ENCODE measurements at places on chromosomes 3 and 15.

GRCh38 chr15:62832231-62832630 lies 210.3 kb upstream of the TPM1 start:
- DNase-seq: no peak

GRCh38 chr15:56094171-56094570 lies 100.8 kb upstream of the NEDD4 start:
- DNase-seq: no peak

DNA sequence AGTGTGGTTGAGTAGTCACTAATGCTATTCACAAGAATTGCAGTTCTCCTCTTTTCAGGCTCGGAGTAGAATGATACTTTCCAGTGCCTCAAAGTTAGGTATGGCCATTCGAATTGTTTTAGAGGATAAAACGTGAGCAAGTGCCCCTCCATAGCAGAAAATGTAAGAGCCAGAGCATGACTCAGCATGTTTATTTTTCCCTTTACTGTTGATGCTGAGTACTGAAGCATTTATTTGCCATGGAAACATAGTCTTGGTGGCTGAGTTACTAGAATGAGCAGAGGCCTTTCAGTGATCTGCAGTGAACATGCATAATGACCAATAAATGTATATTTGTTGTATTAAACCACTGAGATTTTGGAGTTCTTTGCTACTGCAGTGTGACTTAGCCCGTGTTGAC lies 540.6 kb downstream of the NLGN1 start:
- peak; percentile 87 for DNase-seq

- DNase-seq: no peak
Measured at GRCh38 chr3:133880886-133881455, 14.7 kb downstream of the RAB6B start.

DNA sequence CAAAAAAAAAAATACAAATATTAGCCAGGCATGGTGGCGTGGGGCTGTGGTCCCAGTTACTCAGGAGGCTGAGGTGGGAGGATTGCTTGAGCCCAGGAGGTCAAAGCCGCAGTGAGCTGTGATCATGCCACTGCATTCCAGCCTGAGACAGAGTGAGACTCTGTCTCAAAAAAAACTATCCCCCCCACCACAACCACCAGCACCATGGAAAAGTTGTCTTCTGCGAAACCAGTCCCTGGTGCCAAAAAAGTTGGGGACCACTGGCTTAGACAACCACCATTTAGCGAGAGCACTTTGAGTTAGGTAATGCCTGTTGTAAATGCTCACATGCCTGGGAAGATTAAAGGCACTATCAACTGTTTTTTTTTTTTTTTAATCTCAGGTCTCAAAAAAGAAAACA lies 15.4 kb downstream of the ARHGAP31 start:
- DNase-seq: no peak

DNA sequence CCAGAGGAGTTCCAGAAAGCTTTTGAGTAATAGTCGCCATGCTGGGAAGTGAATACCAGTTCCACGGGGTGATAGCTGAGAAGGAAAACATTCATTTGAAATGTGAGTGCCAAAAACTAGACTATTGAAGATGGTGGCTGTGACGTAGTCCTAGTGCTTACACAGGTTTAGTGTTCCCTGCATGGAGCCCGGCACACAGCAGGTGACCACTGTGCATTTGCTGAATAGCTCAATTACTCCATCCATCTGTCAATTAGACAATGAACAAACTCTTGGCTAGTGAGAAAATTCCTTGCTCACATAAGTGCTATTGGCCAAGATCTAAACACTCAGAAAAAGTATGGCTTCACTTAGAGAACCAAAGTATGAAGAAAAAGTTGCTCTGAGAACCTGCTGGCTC lies 448.1 kb upstream of the WNT5A start:
- no peak for DNase-seq

- DNase-seq: peak; percentile 84
Measured at GRCh38 chr3:197356275-197356674, 57.9 kb upstream of the DLG1 start.

GRCh38 chr15:31485911-31486461 lies 159.4 kb downstream of the KLF13 start:
- no peak for DNase-seq

- no peak for DNase-seq
Measured at GRCh38 chr15:97592778-97593177, 367.7 kb upstream of the ARRDC4 start.

GRCh38 chr3:36493051-36493450 lies 112.7 kb downstream of the STAC start:
- DNase-seq: no peak

DNA sequence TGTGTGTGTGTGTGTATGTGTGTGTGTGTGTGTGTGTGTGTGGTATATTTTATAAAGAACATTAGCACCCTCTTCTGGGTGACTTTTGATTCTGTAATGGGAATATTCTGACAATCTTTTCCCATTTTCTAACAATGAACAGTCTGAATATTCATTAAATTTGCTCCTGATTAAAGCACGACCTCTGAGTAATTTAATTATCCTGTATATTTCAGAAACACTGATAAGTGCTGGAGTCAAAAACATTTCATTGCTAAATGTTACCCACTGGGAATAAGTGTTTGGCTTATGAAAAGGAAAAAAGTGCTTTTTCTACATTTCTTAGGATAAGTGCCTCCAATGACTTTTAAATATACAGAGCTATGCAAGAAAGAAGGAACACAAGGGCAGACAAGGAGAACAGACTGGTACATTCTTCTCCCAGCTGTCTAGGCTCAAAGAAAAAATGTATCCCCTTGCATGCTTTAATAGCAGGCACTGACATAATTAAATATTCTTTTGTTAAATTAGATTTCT lies 32.3 kb upstream of the SYNPR start:
- DNase-seq: no peak

DNA sequence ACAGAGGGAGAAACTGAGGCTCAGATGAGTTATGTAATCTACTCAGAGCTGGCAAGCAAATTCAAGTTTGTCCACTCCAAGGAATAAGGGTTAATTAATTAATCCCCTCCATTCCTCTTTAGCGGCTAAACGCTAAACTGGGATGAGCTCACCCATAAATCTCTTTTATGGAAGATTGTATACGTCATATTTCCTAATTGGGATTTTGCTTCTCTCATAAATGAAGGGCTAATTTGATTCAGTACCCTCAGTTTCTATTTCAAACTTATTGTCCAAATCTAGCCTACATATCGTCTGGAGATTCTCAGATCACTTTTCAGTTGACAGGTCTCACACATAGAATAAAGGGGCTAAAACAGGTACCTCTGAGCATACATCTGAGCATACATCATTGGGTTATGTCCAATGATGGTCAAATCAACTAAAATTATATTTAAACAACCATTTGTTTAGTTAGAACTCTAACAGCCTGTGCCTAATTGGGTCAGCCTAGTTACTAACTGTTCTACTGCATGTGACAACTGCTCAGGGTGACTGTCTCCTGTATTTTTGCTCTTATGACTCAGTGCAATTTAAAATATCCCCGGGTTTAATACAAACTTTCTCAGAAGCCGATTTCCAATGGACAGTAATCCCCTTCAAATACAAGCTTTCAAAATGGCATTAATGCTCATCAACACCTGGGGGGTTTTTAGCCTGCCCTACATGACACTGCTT lies 57.6 kb upstream of the PLXND1 start:
- peak; percentile 65 for DNase-seq

- peak; percentile 56 for DNase-seq
Measured at GRCh38 chr3:46406788-46407611, at the start of the genes CCR5AS and CCRL2. Gene CCR5AS, minus strand, starts transcription at chr3:46407066. Gene CCRL2, plus strand, starts transcription at chr3:46407259. Its CDS starts 821 bp downstream, at chr3:46408080.

- peak; percentile 82 for DNase-seq
Measured at GRCh38 chr3:17639765-17640164, 102.7 kb downstream of the TBC1D5 start.

GRCh38 chr15:73915082-73915481 lies 11.2 kb upstream of the LOXL1 start:
- no peak for DNase-seq

- peak; percentile 14 for DNase-seq
Measured at GRCh38 chr15:95446854-95447253, 883.6 kb upstream of the NR2F2 start.

DNA sequence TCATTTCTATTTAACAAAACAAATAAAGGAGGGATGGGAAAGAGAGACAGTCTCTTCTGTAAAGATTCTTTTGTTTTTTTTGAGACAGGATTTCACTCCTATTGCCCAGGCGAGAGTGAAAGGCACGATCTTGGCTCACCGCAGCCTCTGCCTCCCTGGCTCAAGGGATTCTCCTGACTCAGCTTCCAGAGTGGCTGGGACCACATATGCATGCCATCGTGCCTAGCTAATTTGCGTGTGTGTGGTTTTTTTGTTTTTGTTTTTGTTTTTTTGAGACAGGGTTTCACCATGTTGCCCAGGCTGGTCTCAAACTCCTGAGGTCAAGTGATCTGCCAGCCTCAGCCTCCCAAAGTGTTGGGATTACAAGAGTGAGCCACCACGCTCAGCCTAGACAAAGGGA lies 23.3 kb downstream of the STAG1 start:
- DNase-seq: peak; percentile 96

GRCh38 chr3:181103605-181104004 lies 114.1 kb upstream of the DNAJC19 start:
- DNase-seq: peak; percentile 10

GRCh38 chr3:192881159-192881786 lies 36.4 kb downstream of the MB21D2 start:
- DNase-seq: no peak

GRCh38 chr15:31317017-31317416 lies 9.6 kb upstream of the KLF13 start:
- DNase-seq: no peak

- no peak for DNase-seq
Measured at GRCh38 chr15:71198846-71199245, 83.6 kb downstream of the THSD4 start.

- DNase-seq: peak; percentile 50
Measured at GRCh38 chr3:20573175-20573574, 387.2 kb upstream of the SGO1 start.

DNA sequence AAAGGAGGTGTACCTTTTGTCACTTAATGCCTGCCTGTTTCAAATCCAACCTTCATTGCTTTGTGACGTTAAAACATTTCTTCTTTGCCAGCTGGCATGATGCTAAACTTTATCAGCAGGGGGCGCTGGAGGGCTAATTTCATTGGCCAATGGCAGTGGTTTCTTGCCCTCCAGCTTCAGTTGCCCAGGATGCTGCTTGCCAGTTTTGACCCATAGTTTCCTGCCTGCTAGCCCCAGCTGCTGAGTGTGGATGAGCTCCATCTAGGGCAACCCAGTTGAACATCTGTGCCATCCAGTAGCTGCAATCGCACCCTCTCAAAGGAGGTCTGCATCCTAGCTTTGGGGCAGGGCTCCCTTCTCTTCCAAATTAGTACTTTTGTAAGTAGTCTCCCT lies 22.1 kb downstream of the ACKR2 start:
- peak; percentile 56 for DNase-seq

GRCh38 chr3:40869013-40869412 lies 330.3 kb upstream of the CTNNB1 start:
- no peak for DNase-seq

DNA sequence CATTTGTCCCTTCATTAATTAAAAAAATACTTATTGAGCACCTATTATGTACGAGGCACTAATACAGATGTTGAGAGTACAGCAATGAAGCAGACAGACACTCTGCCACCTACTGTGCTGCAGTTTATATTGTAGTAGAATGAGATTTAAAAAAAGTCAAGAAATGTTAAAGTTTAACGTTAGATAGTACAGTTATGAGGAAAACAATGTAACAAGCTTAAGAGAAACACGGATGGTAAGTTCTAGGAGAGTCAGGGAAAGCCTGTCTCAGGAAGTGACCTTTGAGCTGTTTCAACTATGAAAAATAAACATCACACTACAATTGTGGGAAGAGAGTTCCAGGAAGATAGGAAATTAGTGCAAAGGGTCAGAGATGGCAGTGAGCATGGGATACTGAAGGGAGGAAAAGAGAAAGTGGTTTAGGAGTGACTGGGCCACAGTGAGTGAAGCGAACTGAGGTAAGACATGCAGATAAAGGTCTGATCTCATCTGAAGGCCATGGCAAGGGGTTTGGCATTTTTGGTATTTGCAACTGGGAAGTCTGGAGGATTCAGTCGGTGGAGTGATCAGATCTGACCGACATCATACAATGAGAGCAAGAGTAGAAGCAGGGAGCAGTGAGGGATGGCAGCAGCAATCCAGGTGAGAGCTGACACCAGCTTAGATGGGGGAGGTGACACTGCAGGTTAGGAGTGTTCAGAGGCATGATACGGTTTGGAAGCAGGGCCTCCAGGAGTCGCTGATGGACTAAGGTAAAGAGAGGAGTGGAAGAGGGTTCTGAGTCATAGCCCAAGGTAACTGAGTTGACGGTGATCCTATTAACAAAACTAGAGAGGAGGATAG lies 28.5 kb downstream of the PLSCR4 start:
- peak; percentile 35 for DNase-seq

DNA sequence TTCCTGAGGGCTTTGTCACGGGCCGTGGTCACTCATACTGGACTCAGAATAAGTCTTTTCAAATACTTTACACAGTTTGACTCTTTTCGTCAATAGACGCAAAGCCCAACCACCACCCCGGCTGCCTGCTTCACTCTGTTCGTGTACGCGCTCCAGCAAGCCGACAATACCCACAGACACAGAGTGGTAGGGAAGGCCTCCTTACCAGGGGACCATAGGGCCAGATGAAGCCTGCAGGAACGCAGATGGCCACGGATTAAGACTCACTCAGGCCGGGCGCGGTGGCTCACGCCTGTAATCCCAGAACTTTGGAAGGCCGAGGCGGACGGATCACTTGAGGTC lies 29.7 kb downstream of the EFCAB12 start:
- DNase-seq: peak; percentile 35

GRCh38 chr3:60290122-60290492 lies 961.1 kb downstream of the FHIT start:
- no peak for DNase-seq

DNA sequence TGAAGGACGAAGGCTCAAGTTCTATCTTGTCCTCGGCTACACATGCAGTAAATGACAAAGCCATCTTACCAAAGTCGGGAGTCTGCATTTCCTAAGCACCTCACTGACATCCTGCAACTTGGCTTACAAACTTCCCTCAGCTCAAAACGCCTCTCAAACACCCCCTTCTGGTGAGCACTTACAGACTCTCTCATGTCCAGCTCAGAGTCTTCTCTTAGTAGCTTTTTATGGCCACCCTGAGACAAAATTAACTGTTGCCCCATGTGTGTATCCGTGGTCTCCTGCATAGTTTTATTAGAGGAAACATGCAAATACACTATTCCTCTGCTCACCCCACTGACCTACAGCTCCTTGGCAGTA lies 819.7 kb downstream of the FHIT start:
- peak; percentile 2 for DNase-seq

DNA sequence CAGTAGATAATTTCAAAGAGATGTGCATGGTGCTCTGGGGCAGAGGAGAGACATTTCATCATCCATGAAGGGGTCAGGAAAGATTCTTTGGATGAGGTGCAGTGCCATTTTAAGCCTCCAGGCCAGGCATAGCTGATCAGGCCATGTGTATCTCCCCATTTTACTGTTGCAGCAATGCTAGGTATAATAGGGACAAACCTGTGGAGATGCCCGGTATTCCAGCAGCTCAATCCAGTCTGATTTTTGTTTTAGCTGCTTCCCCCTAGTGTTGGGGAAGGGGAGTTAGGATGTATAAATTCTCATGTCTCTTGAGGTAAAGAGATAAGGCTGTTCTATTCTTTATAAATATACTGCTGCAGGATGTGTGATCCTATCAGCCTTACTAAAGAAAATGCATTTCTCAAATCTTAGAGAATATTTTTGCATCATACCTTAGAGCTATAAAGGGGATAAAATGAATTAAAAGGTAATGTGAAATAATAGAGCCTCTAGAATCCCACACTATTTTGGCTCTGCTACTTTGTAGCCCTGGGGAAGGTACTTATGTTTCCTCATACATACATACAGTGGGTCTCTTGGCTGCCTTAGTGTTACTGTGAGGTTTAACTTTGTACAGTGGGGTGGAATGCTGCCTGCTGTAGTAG lies 5.2 kb downstream of the CDV3 start:
- peak; percentile 70 for DNase-seq

- DNase-seq: peak; percentile 98
Measured at GRCh38 chr15:90660195-90660998, 56.7 kb upstream of the BLM start.

All from M059J (cell line).